ENCODE measurements at places on chromosomes 12 and 14.

GRCh38 chr14:22370084-22370847 lies 218.8 kb downstream of the DAD1 start:
- DNase-seq = peak; percentile 84

GRCh38 chr12:1848745-1849144 lies 28.4 kb downstream of the LRTM2 start:
- DNase-seq = no peak

GRCh38 chr14:57637901-57638300 lies 144.2 kb upstream of the CCDC198 start:
- no peak for DNase-seq

DNA sequence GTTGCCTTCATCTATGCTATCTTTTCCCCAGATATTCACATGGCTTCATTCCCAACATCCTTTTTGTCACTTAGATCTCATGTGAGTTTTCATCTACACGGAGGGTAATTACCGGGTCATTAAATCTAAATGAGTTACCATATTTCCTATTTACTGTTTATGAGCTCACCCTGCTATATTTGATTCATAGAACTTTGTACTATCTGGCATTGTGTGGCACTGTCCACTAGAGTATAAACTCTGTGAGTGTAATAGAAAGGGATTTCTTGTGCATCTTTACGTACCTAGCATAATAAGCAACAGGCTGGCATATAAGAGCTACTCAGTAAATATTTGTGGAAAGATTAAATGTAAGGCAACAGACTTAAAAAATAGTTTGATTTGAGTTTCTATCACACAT lies 86.1 kb upstream of the LMO3 start:
- no peak for DNase-seq

- DNase-seq = no peak
These were observed 22.5 kb downstream of the RFLNA start for GRCh38 chr12:124317400-124317799.

DNA sequence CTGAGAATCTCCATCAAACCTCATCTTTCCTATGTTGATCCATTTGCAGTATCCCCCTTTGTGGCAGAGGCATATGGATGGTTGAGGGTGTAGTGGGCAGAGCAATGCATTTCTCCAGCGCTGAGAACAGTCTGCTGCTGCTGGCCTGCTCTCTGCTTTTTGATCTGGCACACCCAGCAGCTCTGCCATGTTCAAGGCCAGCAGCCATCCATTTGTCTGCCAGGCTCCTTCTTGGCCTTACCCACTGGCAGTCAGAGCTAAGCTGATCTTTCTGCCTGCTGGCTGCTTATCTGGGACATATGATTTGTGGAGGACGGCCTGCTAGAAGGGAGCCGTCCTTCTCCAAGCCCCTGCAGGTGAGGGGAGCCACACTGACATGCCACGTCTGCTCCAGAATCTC lies 17.0 kb downstream of the NPC2 start:
- DNase-seq = no peak
